ENCODE measurements at places on chromosomes 1 and 21.

DNA sequence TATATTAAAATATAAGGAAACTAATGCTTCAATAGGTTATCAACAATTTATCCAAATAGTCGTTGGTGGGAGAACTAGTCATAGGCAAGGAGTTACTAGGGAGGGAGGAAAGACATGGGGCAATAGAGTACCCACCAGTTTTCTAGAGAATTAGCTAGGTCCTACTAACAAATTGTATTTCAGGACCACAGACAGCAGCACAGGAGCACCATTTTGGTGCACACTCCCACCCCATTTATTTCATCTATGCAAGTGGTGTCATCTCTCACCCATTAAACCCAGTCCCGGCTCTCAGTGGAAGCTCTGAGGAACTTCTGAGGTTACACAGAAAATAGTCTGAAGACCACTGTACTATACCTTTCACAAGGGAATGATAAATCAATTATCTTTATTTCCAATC is 89.0 kb upstream of the BCAR3 start:
- no peak for DNase-seq

DNA sequence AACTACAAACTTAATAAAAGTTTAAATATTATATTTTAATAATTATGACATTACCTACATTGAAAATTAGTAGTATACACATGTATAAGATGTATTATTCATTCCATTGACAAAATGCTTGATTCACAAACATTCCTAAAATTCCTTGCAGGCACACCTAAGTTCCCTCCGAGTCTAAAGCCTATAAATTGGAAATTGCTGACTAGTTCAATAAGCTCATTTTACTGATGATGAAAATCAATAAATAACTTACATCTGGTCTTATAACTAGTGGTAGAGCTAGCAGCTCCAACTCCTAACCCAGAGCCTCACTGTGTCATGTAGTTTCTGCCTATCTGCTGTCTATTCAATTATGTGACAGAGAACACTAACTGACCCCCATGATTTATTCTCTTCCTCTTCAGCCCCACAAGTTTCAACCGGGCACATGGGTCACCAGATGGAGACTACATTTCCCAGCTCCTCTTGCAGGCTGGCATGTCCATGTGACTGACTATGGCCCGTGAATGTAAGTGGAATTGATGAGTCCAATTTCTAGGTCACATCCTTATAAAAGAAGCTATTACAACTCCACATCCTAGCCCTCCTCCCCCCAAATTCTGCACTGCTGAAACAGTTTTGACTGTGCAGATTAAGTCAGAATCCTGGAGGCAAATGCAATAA is 29.6 kb upstream of the LRRC8D start:
- DNase-seq = no peak

- DNase-seq = no peak
Measured at GRCh38 chr1:104402178-104402577, 652.5 kb downstream of the AMY1C start.

DNA sequence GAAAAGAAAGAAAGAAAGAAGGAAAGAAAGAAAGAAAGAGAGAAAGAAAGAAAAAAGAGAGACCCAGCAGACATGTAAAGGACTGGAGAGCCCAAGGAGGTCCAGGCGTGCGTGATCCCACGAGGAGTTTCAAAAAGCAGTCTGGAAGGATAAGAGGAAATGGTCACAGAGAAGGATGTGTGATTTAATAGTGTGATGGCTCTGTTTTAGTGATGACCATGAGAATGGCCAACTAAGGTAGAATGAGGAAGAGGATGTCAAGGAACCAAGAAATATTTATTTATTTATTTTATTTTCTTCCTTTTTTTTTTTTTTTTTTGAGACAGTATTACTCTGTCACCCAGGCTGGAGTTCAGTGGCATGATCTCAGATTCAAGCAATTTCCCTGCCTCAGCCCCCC is 25.5 kb downstream of the PTGS2 start:
- no peak for DNase-seq

- no peak for DNase-seq
Measured at GRCh38 chr1:3040004-3040403, 18.7 kb downstream of the ACTRT2 start.

- no peak for DNase-seq
Measured at GRCh38 chr1:33586106-33586505, 113.7 kb downstream of the ZSCAN20 start.

- DNase-seq = no peak
Measured at GRCh38 chr1:29651246-29651645, 414.9 kb downstream of the PTPRU start.

- no peak for DNase-seq
Measured at GRCh38 chr1:102593276-102593675, 515.0 kb downstream of the COL11A1 start.

DNA sequence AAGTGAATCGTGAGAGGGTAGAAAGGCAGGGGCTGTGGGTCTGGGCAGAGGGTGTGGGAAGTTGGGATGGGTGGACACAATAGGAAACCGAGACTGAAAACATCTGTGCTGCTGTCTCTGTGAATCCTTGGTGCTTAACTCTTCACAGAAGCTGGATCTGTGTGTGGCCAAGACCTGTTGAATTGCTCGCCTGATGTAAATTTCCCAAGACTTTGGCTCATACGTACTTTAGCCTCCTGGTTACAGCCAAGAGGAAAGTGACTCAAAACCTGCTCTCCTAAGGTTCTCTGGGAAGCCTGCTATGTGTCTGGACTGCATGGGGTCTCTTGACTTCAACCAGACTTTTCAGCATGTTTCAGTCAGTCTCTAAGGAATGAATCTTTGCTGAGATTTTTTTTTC is 270.3 kb downstream of the RWDD3 start:
- no peak for DNase-seq

DNA sequence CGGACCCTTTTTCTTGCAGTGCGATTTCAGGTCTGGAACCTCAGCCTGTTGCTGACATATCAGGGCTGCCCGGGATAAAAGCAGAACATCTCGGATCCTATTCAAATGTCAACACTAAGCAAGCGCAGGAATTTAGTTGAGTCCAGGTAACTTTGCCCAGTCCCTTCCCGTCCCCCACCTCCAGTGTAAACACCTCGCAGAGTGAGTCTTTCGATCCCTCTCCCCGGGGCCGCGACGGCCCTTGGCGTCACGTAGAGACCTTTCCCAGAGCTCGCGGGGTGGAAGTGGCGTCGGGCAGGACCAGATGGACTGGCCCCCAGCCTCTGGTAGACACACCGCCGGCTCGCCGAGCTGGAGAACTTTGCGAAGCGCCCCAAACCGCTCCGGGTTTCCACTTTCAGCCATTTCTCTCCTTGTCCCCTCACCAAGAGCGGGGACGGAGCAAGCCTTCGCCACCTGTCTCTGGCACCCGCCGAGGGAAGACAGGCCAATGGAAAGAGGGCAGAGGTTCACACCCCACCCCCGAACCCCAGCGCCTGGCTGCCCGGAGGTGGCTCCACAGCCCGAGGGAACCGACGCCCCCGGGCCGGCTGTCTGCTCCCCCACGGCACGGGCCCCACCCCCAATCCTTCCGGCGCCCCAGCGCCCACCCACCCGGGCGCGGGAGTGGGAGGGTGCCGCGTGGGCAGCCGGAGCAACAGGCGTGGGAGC is 570 bp downstream of the KCND3 start:
- no peak for DNase-seq

GRCh38 chr1:198860371-198860770 is 221.5 kb downstream of the PTPRC start:
- no peak for DNase-seq

DNA sequence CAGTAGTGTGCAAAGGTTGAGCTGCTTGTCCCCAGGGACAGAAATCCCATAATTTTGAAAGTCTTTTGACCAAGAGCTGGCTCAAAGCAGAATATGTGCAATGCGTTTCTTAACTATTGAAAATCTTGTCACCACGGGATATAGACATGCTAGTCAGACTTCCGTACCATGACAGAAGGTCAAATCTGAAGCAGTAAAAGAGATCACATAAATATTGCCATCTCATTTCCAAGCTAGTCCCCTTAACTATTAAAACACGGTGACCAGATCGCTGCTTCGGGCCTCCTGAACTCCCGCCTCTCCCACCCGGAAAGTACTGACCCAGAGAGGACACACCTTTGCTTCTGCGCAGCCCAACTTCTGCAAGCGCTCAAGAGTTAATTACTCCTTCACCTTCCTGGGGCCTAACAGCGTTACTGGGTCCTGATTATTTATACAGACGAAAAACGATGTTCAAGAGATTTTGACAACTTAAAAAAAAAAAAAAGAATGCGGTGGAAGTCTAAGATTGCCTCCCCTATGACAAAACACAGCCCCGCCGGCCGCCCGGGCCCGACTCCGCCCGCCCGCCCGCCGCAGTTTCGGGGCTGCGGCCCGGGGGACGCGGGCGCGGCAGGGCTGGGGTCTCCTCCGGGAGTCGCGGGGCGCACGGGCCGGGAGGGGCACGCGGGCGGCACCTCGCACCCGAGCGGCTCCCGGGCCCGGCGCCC is 692 bp downstream of the SORT1 start:
- no peak for DNase-seq

DNA sequence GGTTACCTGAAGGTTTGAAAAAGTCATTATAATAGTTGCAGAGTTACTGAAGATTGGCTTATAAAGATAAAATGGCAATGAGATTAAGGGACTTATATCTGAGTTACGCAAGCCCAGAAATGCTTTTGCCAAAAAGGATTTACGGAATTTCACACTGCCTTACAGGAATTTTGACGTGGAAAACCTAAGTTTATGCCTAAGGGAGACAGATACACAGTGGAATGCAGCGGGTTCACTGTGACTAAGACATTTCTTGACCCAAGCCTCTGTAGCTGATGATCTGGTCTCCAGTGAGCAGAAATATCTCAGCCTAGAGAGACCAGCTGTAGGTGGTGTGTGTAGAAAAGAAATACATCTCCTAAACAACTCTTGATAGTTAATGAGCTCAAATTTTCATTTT is 10.1 kb upstream of the EXO1 start:
- DNase-seq = no peak

GRCh38 chr1:79161077-79161476 is 154.5 kb upstream of the ADGRL4 start:
- DNase-seq = no peak

DNA sequence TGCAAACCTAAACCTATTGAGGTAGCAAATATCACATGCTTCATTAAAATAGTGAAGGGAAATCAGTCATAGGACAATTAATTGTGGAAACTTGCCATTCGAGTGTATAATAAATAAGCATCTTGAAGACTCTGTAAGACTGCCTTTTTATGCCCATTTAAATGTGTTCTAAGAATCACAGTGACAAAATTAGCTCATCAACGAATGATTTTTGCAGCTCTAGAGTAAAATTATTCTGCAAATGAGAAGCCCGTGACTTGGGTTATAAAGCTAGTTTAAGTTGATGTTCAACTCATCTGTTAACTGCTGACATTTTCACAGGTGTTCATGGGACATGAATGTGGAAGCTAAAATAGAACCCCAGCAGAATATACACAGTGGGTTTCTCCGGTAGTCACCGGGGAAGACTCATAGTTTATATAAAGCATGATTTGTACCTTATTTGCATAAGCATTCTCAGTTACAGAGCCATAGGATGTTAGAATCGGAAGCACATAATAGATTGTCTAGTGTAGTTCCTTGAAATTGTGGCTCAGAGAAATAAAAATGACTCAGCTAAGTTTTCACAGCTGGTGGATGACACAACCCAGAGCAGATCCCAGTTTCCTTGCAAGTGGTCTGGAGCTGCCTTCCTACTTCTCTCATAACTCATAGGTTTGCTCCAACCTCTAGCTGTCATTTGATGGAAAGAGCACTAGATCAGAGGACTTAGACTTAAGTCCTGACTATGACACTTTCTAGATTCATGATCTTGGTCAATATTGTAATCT is 107.3 kb downstream of the UCHL5 start:
- DNase-seq = no peak

DNA sequence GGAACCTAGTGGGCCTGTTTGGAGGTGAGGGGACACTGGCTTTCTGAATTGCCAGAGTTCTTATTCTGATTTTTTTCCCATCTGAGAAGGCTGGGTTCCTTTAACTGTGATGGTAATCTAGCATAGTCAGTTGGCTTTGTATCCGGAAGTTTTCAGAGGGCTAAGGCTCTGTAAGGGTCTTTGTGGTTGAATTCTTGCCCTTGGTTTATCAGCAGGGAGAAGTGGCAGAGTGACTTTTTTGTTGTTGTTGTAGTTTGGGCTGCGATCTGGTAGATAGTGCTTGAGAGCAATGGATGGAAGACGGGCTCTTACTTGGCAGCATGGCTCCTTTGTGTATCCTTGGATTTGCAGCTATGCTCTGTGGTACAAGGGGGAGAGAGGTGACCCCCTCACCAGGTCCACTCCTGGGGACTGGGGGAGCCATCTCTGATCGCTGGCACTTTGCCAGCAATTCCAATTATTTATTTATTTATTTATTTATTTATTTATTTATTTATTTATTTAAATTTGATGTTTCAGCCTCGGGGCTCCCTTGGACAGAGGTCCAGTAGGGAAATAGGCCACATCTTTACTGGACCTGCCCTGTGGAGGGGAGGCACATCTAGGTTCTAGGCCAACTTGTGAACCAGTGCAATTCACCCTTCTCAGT is 18.5 kb downstream of the TCP10L start:
- DNase-seq = no peak

- no peak for DNase-seq
Measured at GRCh38 chr1:11930571-11931445, 3.7 kb upstream of the PLOD1 start.
